ENCODE measurements at places on chromosomes 1 and 21. TPM values are rescaled to one million over a fixed set of nuclear protein-coding genes. Genes with fewer than 3 reads are reported as not detected.

Gene KANK4
- total RNA-seq = not detected

Gene PDC
- not detected for total RNA-seq

Gene BATF3
- total RNA-seq = 1.2 TPM

Gene AJAP1
- 1.3 TPM for total RNA-seq

Gene HES5
- not detected for total RNA-seq

Gene ATP1B1
- total RNA-seq = 6.4 TPM

Gene CKS1B
- total RNA-seq = 8.4 TPM

Gene TRIM17
- total RNA-seq = 1.00 TPM

DNA sequence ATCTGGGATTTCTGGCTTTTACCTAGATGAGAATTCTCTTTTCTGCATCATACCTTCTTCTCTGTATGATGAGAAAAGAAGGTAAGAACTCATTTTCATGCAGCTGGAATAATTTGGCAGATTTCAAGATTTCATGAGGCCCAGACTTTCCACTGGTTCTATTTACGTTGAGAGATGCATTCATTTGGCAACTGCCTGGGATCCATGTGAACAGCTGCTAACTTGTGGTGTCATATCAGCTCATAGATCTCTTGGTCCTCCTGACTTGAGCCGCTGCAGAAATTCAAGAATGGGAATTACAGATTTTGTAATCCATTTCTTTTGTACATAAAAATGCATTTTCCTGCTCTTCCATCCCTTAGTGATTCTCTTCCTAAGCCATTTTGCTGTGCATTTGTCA, 17.1 kb upstream of the C1orf87 start:
- no peaks in the 10 kb centered on the region for H3K4me1 ChIP-seq
- no peak for DNase-seq
- no peak overlapping the region for H3K27ac ChIP-seq
- no peaks in the 10 kb centered on the region for H3K36me3 ChIP-seq
- H3K4me3 ChIP-seq = no peak overlapping the region

- no peaks in the 10 kb centered on the region for H3K36me3 ChIP-seq
- no peak overlapping the region for H3K4me3 ChIP-seq
- no peaks in the 10 kb centered on the region for H3K27me3 ChIP-seq
- H3K4me1 ChIP-seq = no peaks in the 10 kb centered on the region
- no peak for DNase-seq
- no peak overlapping the region for H3K27ac ChIP-seq
These were observed 584 bp upstream of the C1orf141 start for GRCh38 chr1:67135354-67135753.

GRCh38 chr1:173669491-173669941, at the start of gene ANKRD45:
TSS of gene ANKRD45 (minus strand) at chr1:173669851. CDS start at chr1:173659418, 10,433 bp downstream.
- H3K4me1 ChIP-seq = no peaks in the 10 kb centered on the region
- H3K27me3 ChIP-seq = no peaks in the 10 kb centered on the region
- H3K4me3 ChIP-seq = no peak within 1 kb of the TSS
- H3K36me3 ChIP-seq = no peaks in the 10 kb centered on the region
- no peak for DNase-seq
- no peak within 1 kb of the TSS for H3K27ac ChIP-seq

GRCh38 chr1:17635276-17635675, 95.8 kb downstream of the ARHGEF10L start:
- no peak overlapping the region for H3K4me3 ChIP-seq
- no peaks in the 10 kb centered on the region for H3K36me3 ChIP-seq
- no peak for DNase-seq
- H3K27me3 ChIP-seq = no peaks in the 10 kb centered on the region

- H3K27ac ChIP-seq = no peak overlapping the region
- no peaks in the 10 kb centered on the region for H3K36me3 ChIP-seq
- no peak overlapping the region for H3K4me3 ChIP-seq
- no peaks in the 10 kb centered on the region for H3K27me3 ChIP-seq
- H3K4me1 ChIP-seq = no peaks in the 10 kb centered on the region
- DNase-seq = no peak
These were observed 213.4 kb upstream of the PTBP2 start for GRCh38 chr1:96508233-96508632.

DNA sequence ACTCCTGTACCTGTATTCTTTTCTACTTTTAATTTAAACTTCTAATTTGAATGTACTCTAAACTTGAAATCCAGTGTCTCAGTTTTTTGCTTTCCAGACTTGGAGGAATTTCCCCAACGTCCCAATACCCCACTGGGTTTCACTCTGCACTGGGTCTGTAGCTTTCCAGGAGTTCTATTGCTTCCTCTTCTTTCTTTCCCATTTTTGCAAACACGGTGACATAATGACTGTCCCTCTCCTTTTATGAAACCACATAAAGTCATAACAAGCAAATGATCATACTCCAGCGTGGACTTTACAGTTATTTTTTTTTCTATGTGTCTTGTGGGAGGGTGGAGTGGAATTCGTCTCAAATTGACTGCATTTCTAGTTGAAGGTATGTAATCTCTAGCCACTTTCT, 97.1 kb downstream of the FASLG start:
- no peak overlapping the region for H3K4me3 ChIP-seq
- no peak for DNase-seq
- no peak overlapping the region for H3K27ac ChIP-seq
- H3K27me3 ChIP-seq = no peaks in the 10 kb centered on the region
- no peaks in the 10 kb centered on the region for H3K36me3 ChIP-seq

DNA sequence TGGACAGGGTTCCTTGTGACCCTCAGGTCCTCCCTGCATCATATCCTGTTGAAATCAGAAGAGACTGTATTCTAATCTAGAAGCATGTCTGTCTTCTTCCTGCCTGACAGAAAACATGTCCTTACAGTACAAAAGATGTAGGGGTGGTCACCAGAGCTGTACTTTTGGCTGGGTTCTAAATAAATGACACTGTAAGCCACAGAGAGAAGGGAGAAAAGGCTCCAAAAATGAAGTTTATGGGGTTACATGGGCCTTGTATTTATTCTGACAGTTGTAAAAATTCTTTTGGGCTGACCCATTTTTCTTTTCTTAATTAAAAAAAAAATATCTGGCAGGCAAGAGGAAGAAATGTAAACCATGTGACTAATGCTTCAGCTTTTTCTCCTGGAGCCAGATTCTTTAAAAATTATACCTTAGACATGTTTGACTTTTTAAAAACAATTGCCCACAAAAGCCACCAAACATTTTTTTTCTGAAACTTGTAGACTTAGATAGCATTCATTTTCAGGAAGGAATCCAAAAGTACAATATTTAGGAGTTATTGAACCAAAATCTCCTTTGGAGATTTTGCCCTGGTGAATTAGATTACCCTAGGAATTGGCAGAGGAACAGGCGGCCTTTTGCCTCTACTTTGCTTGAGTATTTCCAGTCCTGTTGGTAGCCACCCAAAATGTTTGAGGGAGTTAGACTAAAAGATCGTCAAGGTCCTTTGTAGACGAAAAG, 17.1 kb downstream of the RGL1 start:
- no peak overlapping the region for H3K4me3 ChIP-seq
- H3K36me3 ChIP-seq = no peaks in the 10 kb centered on the region
- H3K4me1 ChIP-seq = no peaks in the 10 kb centered on the region
- DNase-seq = no peak
- H3K27me3 ChIP-seq = no peaks in the 10 kb centered on the region

GRCh38 chr1:119829625-119830024, 18.4 kb upstream of the REG4 start:
- no peak for DNase-seq
- no peak overlapping the region for H3K4me3 ChIP-seq
- H3K27ac ChIP-seq = no peak overlapping the region
- no peaks in the 10 kb centered on the region for H3K36me3 ChIP-seq
- no peaks in the 10 kb centered on the region for H3K27me3 ChIP-seq

- no peaks in the 10 kb centered on the region for H3K27me3 ChIP-seq
- H3K4me1 ChIP-seq = no peaks in the 10 kb centered on the region
- no peak for DNase-seq
- H3K27ac ChIP-seq = no peak overlapping the region
- no peaks in the 10 kb centered on the region for H3K36me3 ChIP-seq
These were observed 54.3 kb downstream of the KCNK1 start for GRCh38 chr1:233668146-233668724.

DNA sequence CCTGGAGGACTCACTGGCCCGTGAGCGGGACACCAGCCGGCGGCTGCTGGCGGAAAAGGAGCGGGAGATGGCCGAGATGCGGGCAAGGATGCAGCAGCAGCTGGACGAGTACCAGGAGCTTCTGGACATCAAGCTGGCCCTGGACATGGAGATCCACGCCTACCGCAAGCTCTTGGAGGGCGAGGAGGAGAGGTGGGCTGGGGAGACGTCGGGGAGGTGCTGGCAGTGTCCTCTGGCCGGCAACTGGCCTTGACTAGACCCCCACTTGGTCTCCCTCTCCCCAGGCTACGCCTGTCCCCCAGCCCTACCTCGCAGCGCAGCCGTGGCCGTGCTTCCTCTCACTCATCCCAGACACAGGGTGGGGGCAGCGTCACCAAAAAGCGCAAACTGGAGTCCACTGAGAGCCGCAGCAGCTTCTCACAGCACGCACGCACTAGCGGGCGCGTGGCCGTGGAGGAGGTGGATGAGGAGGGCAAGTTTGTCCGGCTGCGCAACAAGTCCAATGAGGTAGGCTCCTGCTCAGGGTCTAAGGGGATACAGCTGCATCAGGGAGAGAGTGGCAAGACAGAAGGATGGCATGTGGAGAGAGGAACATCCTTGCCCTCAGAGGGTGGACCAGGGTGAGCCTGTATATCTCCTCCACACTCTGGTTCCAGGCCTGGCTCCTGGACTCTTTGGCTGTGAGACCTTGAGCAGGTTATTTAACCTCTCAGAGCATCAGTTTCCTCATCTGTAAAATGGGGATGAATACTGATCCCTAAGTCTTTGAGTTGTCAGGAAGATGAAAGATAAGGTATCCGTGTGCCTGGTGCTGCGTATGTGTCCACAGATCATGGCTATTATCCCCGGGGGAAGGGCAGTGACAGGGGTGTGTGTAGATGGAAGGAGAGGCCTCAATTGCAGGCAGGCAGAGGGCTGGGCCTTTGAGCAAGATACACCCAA, 17.2 kb upstream of the SEMA4A start:
- H3K27me3 ChIP-seq = no peaks in the 10 kb centered on the region
- H3K27ac ChIP-seq = no peak overlapping the region
- no peaks in the 10 kb centered on the region for H3K4me1 ChIP-seq
- no peaks in the 10 kb centered on the region for H3K36me3 ChIP-seq
- no peak overlapping the region for H3K4me3 ChIP-seq
- no peak for DNase-seq

GRCh38 chr21:44434936-44435635, 20.2 kb upstream of the LRRC3 start:
- no peaks in the 10 kb centered on the region for H3K4me1 ChIP-seq
- DNase-seq = no peak
- no peak overlapping the region for H3K4me3 ChIP-seq
- peaks cover 6% of the 10 kb centered on the region for H3K36me3 ChIP-seq

GRCh38 chr1:24699628-24700027, 45.6 kb upstream of the CLIC4 start:
- no peaks in the 10 kb centered on the region for H3K27me3 ChIP-seq
- no peak overlapping the region for H3K27ac ChIP-seq
- DNase-seq = no peak
- H3K4me3 ChIP-seq = no peak overlapping the region
- H3K4me1 ChIP-seq = no peaks in the 10 kb centered on the region
- no peaks in the 10 kb centered on the region for H3K36me3 ChIP-seq

DNA sequence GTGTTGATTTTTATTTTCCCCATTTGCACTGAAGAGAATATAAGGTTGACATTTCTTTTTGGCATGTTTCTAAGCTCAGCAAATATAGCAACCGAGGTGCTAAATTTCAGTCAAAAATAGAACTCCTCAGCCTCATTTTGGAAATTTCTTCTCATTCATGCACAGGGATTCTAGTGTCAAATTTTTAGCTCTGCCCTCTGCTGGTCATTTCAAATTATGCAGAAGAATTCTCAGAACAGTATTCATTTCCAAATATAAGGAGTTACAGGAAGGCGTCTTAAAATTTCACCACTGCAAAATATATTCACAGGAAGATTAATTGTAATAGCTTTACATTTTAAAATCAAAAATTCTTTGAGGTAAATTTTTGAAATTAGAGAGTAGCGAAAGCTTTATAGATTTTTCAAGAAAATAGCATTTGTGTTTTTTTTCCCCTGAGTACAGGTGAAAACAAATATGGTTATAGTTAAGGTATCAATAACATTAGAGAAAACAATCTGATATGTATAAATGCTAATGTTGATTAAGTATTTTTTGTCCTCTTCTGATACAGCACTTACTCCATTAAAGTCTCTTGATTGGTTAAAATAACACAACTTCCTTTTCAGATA, 57.9 kb downstream of the FMN2 start:
- H3K4me1 ChIP-seq = no peaks in the 10 kb centered on the region
- H3K4me3 ChIP-seq = no peak overlapping the region
- H3K27me3 ChIP-seq = no peaks in the 10 kb centered on the region
- no peak overlapping the region for H3K27ac ChIP-seq
- no peaks in the 10 kb centered on the region for H3K36me3 ChIP-seq

DNA sequence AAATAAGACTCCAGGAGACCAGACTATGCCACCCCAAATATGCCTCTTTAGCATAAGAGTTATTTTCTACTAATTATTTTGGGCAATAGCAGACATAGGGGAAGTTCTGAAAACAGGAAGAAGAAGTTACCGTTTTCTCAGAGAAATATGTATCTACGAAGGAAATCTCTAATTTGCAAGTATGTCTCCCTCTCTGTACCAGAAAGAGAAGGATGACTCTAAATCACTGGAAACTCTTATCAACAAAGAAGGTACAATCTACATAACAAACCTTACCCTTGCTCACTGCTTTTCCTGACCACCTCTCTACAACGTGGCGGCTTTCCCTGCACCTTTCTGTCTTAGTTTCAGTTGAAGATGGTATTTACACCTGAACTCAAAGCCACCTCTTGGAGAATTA, 49.0 kb downstream of the OMA1 start:
- no peak overlapping the region for H3K4me3 ChIP-seq
- peaks cover 10% of the 10 kb centered on the region for H3K36me3 ChIP-seq
- H3K27ac ChIP-seq = no peak overlapping the region
- DNase-seq = no peak
- no peaks in the 10 kb centered on the region for H3K27me3 ChIP-seq

GRCh38 chr1:77202751-77203150, 16.5 kb downstream of the PIGK start:
- H3K27me3 ChIP-seq = no peaks in the 10 kb centered on the region
- peaks cover 8% of the 10 kb centered on the region for H3K36me3 ChIP-seq
- H3K27ac ChIP-seq = no peak overlapping the region
- no peak for DNase-seq

DNA sequence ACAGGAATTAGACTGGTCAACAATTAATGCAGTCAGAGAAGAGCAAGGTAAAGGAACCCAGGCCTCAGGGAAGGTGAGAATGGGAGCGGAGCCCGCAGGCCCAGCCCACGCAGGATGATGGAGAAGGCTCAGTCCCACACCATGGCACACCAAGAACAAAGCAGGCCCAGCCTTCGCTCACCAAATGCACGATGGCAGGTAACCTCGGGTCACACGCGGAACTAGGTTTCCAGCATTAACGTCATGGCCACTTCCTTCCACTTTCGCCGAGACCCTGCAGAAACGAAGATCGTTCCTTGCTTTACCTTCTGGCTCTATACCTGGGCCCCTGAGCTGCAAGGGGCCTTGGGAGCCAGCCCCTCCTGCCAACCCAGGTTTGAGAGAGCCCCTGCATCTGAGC, 240.2 kb upstream of the C1orf174 start:
- H3K4me3 ChIP-seq = no peak overlapping the region
- H3K27me3 ChIP-seq = no peaks in the 10 kb centered on the region
- no peaks in the 10 kb centered on the region for H3K4me1 ChIP-seq
- H3K27ac ChIP-seq = no peak overlapping the region
- H3K36me3 ChIP-seq = no peaks in the 10 kb centered on the region
- DNase-seq = no peak

- H3K4me3 ChIP-seq = no peak overlapping the region
- no peak overlapping the region for H3K27ac ChIP-seq
- no peaks in the 10 kb centered on the region for H3K4me1 ChIP-seq
- no peaks in the 10 kb centered on the region for H3K36me3 ChIP-seq
- no peak for DNase-seq
These were observed 330.0 kb downstream of the NPHP4 start for GRCh38 chr1:5662086-5662743.

Data from naive thymus-derived CD4-positive, alpha-beta T cell (primary cell).